ENCODE measurements at places on chromosomes 13 and 19. TPM values are rescaled to one million over a fixed set of nuclear protein-coding genes. Genes with fewer than 3 reads are reported as not detected.

The ZNRF4 gene
- polyA plus RNA-seq, result not detected

The VSTM1 gene
- not detected for polyA plus RNA-seq

DNA sequence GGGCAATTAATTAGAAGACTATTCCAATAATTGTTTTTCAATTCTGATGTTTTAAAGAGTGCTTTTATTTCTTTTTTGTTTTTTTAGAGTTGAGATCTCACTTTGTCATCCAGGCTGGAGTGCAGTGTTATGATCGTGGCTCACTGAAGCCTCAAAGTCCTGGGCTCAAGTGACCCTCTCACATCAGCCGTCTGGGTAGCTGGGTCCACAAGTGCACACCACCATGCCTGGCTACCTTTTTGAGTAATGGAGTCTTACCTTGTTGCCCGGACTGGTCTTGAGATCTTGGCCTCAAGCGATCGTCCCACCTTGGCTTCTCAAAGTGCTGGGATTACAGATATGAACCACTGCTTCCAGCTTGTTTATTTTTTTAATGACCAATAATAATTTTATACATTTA, 207.8 kb downstream of the NDFIP2 start:
- no peak for DNase-seq

GRCh38 chr19:6864325-6864940, 22.9 kb upstream of the ADGRE1 start:
- DNase-seq, result no peak

GRCh38 chr19:52936151-52936953, 13.1 kb upstream of the ZNF888 start:
- no peak for DNase-seq

The ADPRHL1 gene
- polyA plus RNA-seq, result 163 TPM

The GIPR gene
- polyA plus RNA-seq, result 2.4 TPM

GRCh38 chr19:5081443-5082161, 112.7 kb downstream of the KDM4B start:
- no peak for DNase-seq

The ARHGEF1 gene
- polyA plus RNA-seq, result 143 TPM

DNA sequence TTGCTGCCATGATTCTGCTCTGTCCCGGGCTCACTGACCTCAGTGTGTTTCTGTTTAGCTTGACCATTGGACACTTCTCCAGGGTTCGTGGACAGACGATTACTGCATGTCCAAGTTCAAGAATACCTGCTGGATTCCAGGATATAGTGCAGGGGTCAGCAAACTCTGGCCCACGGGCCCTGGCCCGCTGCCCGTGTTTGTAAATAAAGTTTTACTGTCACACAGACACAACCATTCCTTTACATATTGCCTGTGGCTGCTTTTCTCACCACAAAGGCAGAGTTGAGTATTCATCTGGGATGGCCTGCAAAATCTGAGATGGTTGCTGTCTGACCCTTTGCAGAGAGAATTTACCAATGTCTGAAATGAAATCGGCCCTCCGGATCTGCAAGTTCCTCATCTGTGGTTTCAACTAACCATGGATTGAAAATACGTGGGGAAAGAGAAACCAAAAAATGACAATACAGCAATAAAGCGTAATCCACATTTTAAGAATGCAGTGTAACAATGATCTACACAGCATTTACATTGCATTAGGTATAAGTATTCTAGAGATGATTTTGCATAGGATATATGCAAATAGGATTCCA, 25.9 kb upstream of the F2RL3 start:
- no peak for DNase-seq

- no peak for DNase-seq
Measured at GRCh38 chr19:30704771-30705330, 332.7 kb downstream of the ZNF536 start.

The USHBP1 gene
- polyA plus RNA-seq, result 30.9 TPM

The SLC8A2 gene
- polyA plus RNA-seq, result 0.22 TPM
